ENCODE measurements at places on chromosomes 2 and 18.
A peak's percentile ranks its signal among the peaks of the same experiment; 100 is the strongest.

GRCh38 chr2:227401550-227401949 is 13.8 kb upstream of the SCYGR1 start:
- no peak for DNase-seq

- no peak for DNase-seq
Measured at GRCh38 chr18:22223254-22223964, 54.0 kb downstream of the GATA6 start.

DNA sequence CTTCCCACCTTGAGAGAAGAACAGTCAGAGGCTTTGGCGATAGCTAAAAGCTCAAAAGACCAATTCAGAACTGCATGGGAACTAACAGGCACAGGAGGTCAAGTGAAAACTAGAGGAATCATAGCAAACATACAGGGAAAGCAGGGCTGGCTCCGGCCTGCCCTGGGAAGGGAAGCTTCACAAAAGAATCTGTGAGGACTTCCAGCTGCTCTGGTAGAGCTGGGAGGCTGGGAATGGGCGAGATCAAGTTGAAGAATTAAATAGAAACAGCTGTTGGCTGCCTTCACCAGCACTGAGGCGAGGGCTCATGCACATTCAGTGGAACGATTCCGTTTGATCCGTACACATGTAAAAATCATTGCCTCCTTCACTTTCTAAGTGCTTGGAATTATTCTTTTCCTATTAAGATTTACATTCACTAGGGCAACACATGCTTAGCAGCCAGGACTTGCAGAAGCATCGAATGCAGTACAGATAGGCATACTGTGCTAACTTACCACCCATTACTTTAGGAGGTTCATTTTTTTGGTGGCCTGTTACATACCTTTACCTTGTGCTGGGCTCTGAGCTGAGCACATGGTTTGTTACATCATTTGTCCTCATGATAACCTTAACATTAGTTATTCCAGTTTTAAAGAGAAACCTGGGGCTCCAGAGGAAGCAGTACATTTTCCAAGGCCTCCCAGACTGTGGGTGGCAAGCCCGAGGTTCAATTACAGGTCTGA is 125.4 kb upstream of the RNF152 start:
- DNase-seq = no peak

GRCh38 chr18:61379827-61380226 is 46.6 kb downstream of the CDH20 start:
- DNase-seq = no peak

DNA sequence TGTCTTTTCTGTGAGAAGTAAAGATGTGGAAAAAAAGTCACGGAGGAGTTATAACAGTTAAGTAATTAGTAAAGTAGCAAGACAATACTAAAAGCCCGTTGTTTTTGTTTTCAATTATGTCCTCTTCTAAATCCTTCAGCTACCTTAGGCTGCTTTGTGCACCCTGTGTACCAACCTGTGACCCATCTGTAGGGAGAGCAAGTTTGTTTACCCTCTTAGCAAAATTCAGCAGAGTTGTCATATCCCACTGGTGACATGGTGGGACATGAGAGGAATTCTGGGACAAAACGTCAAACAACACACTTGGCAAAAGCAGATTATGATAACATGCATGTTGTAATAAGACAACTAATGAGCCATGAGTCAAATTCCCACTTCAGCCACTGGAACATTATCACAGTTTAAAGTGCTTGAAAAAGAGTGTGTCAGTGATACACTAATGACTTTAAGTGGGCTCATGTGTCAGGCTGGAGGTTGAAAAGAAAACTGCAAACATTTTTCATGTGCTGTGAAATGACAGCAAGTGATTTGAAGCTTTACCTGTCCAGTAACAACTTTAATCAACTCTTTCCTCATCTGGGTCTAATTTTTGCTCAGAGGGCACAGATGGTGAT is 392.8 kb upstream of the ACVR2A start:
- no peak for DNase-seq

DNA sequence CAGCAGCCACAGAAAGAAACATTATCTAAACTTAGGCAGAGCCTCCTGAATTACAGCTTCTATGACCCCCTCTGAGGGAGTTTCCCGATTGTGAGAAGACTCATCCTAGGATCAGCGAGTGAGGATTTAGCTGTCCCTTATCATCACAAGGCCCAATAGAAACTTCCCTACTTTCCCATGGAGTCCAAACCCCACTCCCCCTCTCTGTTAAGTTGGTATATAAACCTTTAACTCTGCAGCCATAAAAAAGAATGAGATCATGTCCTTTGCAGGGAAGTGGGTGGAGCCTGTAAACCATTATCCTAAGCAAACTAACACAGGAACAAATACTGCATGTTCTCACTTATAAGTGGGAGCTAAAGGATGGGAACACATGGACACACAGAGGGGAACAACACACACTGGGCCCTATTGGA is 78.8 kb downstream of the MYL12B start:
- DNase-seq = no peak

- peak; percentile 3 for DNase-seq
Measured at GRCh38 chr2:225889452-225889851, 489.9 kb downstream of the NYAP2 start.

- no peak for DNase-seq
Measured at GRCh38 chr2:86453836-86454235, 12.7 kb downstream of the KDM3A start.

DNA sequence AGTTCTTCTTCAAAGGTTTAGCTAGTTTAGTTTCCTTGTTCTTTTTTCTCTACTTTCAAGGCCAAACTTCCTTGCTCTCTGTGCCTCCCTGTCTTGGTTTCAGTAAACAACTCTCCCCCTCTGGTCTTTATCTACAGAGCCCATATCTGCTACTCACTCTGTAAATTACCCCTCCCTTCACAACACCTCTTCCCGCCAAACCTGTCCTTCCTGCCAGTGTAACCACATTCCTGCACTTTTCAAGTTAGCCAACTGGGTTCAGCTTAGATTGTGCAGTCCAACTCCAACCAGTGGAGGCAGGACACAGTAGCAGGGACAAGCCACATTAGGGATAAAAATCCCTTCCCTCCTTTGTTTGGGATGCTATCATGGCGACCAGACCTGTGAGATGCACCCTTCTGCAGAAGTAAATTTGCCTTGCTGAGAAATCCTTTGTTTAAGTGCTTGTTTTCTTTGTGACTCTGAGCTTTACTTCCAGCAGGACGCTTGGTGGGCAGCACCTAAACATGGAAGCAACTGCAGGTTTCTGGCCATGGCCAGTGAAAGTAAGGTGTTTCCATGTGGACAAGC is 706.0 kb downstream of the KCNJ3 start:
- no peak for DNase-seq

DNA sequence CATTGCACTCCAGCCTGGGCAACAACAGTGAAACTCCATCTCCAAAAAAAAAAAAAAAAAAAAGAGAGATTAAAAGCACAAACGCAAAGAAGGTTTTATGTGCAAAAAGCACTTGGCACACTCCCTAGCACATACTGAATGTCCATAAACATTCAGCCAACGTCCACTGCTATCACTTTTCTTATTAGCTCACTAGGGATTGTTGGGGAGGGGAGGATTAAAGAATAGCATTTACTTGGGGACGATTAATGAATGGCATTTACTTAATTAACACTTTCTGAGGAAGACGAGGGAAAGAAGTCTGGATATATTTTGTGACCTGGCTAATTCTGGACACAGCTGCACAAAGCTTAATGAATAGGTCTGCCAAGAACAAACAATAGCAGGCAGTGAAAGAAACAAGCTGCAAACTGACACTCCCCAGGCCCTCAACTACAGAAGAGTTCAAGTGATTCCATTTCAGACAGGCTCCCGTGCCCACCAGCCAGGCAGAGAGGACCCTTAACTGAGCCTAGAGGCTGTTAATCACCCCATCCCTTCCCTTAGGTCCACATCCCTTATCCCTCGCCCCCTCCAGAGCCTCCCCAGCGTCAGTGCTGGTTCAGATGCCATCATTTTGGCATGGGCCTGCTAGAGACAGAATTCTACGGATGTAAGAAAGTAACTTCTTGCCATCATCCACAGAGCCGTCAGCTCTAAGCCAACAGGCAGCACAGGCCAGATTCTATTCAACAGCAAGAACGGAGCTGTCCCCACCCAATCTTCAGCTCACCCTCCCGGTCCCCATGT is 7.4 kb downstream of the CYB5A start:
- no peak for DNase-seq

DNA sequence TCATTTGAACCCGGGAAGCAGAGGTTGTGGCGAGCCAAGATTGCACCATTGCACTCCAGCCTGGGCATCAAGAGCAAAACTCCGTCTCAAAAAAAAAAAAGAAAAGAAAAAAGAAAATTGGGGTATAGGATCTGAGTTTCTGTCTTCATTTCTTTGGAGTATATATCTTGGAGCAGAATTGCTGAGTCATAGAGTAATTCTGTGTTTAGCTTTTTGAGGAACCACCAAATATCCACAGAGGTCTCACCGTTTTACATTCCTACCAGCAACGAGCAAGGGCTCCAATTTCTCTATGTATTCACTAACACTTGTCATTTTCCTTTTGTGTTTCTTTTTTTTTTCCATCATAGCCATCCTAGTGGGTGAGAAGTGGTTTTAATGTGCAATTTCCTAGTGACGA is 87.6 kb upstream of the TEX51 start:
- no peak for DNase-seq

Data from bone marrow (tissue), 2 donors.